ENCODE measurements at places on chromosomes 6 and 20. TPM values are rescaled to one million over a fixed set of nuclear protein-coding genes. Genes with fewer than 3 reads are reported as not detected.

BTNL2 gene
- not detected for total RNA-seq

CENPW gene
- not detected for total RNA-seq

- no peaks in the 10 kb centered on the region for H3K36me3 ChIP-seq
- no peaks in the 10 kb centered on the region for H3K27me3 ChIP-seq
- no peak overlapping the region for H3K4me3 ChIP-seq
- H3K4me1 ChIP-seq, result no peaks in the 10 kb centered on the region
Measured at GRCh38 chr20:3551681-3552434, 81.0 kb downstream of the ATRN start.

DNA sequence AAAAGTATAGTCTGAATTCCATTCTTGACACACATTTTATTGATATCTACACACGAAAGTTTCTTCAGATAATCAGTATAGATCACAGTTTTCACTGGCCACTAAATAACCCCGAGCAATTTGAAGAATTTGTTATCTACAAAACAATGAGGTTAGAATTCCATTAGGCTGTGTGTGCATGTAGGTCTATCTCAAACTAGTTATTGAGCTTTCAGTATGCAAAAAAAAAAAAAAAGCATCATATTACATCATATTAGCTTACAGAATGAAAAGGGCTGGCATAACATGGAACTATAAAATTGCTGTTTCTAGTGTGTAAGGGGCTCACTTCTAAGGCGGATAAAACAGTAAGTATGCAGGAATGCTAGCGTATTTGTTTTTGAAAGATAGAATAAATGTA lies 59.5 kb upstream of the ADGRG6 start:
- H3K4me1 ChIP-seq, result no peaks in the 10 kb centered on the region
- no peaks in the 10 kb centered on the region for H3K36me3 ChIP-seq
- DNase-seq, result no peak
- H3K27ac ChIP-seq, result no peak overlapping the region
- H3K4me3 ChIP-seq, result no peak overlapping the region
- no peaks in the 10 kb centered on the region for H3K27me3 ChIP-seq

- no peaks in the 10 kb centered on the region for H3K36me3 ChIP-seq
- no peak overlapping the region for H3K4me3 ChIP-seq
- DNase-seq, result no peak
- H3K27ac ChIP-seq, result no peak overlapping the region
- no peaks in the 10 kb centered on the region for H3K4me1 ChIP-seq
Measured at GRCh38 chr20:40294747-40295146, 394.3 kb downstream of the MAFB start.

DNA sequence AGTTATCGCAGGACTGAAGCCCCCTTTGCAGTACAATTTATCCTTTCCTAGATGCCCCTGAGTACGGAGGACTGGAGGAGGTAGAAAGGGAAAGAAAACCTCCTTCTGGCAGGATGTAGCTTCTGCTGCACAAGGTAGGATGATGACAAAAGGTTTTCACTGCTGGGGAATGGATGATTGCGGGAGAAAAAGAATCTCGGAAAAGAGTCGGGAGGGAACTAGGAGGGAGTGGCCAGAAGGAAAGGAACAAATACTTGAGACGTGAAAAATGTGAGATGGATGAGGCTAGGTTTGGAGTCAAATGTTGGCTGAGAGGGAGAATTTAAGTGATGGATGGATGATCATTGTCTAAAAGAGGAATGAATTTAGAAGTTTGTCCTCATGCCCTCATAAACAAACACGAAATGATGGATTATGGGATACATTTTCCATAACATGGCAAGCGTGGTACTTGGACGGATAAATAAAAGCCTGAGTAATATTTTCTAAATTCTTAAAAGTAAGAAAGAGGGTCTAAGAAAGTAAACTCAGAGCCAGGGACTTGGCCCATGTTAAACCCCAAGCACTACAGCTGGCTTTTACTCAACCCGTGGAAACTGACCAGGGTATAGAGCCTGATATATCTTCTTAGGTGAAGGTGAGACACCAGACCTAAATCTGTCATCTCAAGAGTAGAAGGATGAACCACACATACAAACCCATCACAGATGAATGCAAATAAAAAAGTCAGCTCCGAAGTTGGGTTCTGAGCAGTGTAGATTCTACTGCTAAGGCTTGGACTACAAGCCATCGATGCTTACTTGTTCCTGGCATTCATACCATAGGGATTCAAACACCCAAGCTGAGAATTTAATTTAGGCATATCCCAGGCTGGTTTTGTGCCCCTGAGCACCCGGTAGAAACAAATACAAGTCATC lies 72.4 kb downstream of the HFE start:
- H3K4me3 ChIP-seq, result peak overlapping the region; percentile 6
- peak overlapping the region; percentile 97 for H3K27ac ChIP-seq
- peaks cover 20% of the 10 kb centered on the region for H3K4me1 ChIP-seq
- H3K36me3 ChIP-seq, result no peaks in the 10 kb centered on the region
- no peak for DNase-seq

GRCh38 chr6:43729537-43729936 lies 40.5 kb upstream of the VEGFA start:
- DNase-seq, result peak; percentile 74
- H3K27ac ChIP-seq, result no peak overlapping the region
- H3K27me3 ChIP-seq, result no peaks in the 10 kb centered on the region
- peaks cover 11% of the 10 kb centered on the region for H3K4me1 ChIP-seq
- H3K36me3 ChIP-seq, result no peaks in the 10 kb centered on the region
- no peak overlapping the region for H3K4me3 ChIP-seq

DNA sequence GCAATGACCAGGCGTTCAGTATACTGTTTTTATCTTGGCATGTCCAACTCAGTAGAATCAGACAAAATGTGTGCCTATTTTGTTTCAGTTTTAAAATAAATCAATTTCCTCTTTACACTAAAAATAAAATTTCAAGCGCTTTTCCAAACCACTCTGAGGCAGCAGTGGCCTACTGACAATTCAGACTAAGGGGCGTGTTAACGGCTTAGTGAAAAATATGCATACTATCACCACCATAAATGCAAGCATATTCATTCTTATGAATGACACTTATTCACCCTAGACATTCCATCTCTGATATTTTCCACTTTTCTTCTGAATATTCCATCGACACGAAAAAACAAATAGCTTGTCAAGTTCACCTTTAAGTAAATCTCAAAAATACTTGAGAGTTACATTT lies 7.5 kb downstream of the TBX18 start:
- no peaks in the 10 kb centered on the region for H3K36me3 ChIP-seq
- H3K27me3 ChIP-seq, result peaks cover 69% of the 10 kb centered on the region
- no peaks in the 10 kb centered on the region for H3K4me1 ChIP-seq
- DNase-seq, result no peak
- H3K27ac ChIP-seq, result no peak overlapping the region
- no peak overlapping the region for H3K4me3 ChIP-seq

Data from transverse colon (tissue), 4 donors.